ENCODE measurements at places on chromosomes 5 and 9.
A peak's percentile ranks its signal among the peaks of the same experiment; 100 is the strongest.

DNA sequence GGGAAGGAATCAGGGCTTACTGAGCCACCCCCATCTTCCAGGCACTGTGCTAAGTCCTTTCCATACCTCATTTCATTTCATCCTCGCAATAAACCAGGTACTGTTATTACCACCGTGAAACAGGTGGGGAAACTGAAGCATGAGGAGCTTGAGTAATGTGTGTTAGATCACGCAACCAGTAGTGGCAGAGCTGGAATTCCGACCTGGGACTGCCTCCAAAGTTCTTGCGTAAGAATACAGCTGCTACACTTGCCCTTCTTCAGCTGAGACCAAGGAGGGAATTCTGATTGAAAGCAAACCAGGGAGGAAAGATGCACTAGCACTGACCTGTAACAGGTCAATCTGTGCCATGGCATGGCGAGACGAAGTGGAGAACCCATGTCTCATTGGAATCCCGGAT is 113.4 kb upstream of the MSX2 start:
- DNase-seq, result peak; percentile 34

- DNase-seq, result no peak
Measured at GRCh38 chr9:70093944-70094343, 50.3 kb downstream of the MAMDC2 start.

DNA sequence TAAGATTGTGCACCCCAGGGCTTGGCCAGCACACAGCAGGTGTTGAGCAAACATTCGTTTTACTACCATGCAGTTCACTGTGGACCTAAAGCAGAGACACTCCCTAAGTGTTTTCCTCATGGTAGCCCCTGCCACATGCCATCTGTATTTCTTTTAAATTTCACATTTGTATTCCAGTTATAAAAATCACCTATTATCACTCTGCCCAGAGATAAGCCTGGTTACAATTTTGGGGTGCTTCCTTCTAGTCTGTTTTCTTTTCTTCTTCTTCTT is 10.9 kb upstream of the FIBCD1 start:
- DNase-seq, result no peak

- no peak for DNase-seq
Measured at GRCh38 chr5:135759149-135759784, 75.2 kb upstream of the SLC25A48 start.

DNA sequence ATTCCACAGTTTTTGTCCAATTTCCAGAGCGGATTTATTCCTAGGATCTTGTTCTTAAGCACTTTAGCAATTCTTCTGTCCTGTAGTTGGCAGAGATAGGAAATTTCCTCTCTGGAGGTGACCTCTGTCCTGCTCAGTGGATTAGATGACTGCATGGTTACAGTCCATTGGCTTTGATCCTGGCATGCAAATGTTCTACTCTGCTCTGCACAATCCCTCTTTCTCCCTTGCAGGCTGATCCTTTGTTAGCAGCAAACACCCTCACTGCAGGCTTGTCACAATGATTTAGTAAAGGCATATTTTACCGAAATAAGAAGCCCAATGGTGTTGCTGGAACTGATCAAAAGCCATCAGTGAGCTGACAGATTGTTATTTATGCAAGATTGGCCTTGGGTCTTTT is 243.8 kb downstream of the COX7C start:
- DNase-seq, result no peak

GRCh38 chr9:131963072-131964030 is 116.3 kb downstream of the MED27 start:
- DNase-seq, result no peak

GRCh38 chr5:154205441-154206117 is 15.0 kb downstream of the GALNT10 start:
- peak; percentile 91 for DNase-seq

- DNase-seq, result no peak
Measured at GRCh38 chr5:105924366-105924765, 1746.4 kb downstream of the EFNA5 start.

GRCh38 chr9:21316860-21317259 is 11.7 kb upstream of the IFNA5 start:
- DNase-seq, result peak; percentile 14

DNA sequence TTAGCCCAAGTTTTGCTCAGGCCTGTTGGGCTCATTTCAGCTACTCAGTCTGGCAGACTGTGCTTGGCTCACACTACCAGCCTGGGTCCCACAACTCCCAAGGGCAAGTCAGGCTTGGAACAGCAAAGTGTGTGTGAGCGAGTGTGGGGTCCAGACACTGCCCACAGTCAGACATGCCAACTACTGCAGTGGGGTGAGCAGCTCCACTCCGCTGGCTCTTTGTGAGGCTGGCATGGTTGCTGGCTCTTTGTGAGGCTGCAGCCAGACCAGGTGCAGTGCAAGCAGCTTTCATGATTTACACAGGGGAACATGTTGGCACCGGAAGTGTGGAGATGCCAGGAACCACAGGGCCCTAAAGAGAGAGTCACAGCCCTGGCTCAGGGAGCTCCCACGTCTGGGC is 606.7 kb upstream of the FAM174A start:
- no peak for DNase-seq

DNA sequence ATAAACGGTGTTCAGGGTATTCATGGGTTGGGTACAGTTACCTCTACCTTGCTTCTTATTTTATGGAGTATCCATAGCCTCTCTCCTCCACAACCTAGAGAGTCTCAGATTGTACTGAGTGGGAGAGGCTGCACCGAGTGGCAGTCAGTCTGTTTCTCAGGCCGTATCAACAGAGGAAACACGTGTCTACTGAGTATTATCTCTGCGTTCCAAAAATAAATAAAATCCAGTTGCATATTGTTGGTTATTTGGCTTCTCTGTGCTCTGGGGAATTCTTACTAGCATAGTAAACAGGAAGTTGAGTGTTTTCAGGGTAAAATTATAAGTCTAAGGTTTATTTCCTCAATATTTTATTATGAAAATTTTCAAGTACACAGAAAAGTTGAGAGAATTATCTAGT is 231.0 kb downstream of the ARHGEF28 start:
- peak; percentile 14 for DNase-seq

- no peak for DNase-seq
Measured at GRCh38 chr5:4348919-4349318, 753.3 kb downstream of the IRX1 start.

- DNase-seq, result peak; percentile 82
Measured at GRCh38 chr5:68499987-68500386, 284.4 kb downstream of the PIK3R1 start.
